ENCODE measurements at places on chromosomes 6 and 20.

GRCh38 chr6:144617708-144618107 is 332.6 kb downstream of the UTRN start:
- DNase-seq, result no peak

- peak; percentile 37 for DNase-seq
These were observed 576.4 kb downstream of the PRKN start for GRCh38 chr6:162151021-162151665.

DNA sequence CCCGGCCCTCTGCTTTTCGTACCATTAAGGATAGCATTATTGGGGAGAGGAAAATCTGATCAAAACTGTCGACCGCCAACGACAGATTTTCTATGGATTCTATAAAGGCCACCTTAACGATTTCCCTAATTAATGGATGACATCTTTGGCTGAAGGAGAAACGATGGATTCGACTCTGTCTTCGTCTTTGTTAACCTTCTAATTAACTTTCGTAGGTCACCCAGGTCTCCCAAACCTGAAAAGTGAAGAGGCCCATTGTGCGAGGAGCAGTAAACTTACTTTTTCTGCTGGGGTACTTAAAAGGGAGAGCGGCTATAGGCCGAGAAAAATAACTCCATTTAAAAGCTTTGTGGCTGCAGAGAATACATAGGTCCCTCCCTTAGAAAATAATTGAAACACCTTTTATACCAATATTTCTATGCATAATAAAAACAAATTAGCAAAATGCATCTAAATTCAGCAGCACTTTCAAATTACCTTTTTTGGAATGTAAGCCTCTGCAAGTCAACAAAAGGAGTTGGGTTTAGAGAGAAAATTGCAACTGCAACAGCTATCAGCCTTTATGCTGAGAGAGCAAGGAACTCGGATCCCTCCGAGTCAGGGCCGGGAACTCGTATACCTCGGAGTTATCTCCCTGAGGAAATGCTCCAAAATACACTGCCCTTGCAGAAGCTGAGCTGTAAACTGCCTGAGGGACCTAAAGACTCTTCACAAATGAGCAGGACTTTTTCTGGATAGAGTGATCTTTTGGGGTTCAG is 31.4 kb upstream of the NR2E1 start:
- peak; percentile 74 for DNase-seq

- no peak for DNase-seq
These were observed 43.8 kb downstream of the FUT9 start for GRCh38 chr6:96059586-96059985.

DNA sequence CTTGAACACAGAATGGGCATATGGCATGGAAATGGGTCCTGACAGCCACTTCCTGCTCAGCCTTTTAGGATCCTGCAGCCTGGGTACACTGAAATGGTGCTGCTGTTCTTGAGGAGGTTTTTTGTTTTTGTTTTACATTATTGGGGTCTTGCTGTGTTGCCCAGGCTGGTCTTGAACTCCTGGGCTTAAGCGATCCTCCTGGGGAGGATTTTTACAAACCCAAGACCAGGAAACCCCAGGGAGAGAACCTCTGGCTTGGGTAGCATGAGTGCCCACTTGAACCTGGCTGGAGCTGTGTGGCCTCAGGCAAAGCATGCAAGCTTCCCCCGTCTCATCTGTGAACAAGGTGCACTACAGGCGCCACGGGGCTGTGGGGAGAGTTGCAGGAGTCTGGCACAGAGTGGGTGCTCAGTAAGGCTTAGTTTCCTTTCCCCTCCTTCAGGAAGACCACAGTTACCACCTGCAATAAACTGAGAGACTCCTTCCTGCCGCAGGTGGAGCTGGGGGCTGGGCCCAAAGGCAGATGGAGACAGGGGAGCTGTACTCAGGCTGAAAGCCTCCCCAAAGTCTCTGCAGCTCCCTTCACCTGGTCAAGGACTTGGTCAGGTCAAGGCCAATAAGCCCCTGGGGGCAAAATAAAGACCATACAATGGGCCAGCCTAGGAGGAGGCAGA is 1.8 kb downstream of the SLA2 start:
- DNase-seq, result no peak

- no peak for DNase-seq
These were observed 361.4 kb upstream of the TSHZ2 start for GRCh38 chr20:52610749-52611148.

DNA sequence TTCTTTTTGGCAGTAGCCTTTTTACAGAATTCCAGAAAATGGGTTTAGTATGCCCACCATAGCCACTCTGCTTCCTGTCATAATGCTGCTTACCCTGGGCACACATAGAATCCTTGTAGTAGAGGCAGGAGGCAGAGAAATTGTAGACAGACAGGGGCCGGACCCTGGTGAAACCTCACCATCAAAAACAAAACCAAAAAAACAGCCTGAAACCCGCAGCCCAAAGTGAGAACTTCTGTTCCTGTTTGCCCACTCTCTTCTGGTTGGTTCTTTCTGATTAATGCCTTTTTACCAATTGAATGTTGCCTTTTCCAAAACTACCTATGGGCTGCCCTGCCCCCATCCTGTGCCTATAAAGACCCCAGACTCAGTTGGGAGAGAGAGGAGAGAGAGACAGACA is 188.2 kb downstream of the CDKAL1 start:
- DNase-seq, result no peak

GRCh38 chr20:24657878-24658620 is 188.6 kb downstream of the SYNDIG1 start:
- no peak for DNase-seq

DNA sequence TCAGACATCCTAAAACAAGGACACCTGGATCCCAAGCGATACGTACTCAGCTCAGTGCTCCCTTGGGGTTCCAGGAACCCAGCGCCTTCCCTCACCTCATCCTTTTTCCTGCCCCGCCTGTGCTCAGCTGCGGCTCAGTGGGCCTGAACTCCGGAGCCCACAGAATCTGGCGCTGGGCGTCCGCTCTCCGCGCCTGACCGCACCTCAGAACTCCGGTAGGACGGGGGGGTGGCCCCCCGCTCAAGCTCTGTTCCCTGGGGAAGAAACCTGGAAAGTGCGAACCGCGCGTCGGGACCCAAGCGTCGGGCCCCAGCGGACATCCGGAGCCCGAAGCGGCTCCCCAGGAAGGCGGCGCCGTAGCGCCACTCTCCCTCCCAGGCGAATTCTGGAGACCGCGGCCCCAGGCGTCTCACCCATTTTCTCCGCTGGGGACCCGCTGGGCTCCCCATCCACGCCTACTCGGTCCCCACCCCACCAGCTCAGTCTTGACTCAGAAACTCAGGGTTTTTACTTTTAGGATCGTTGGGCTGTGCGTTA is 336 bp upstream of the LY6G5C start:
- DNase-seq, result no peak

GRCh38 chr20:8055096-8055495 is 35.5 kb upstream of the TMX4 start:
- DNase-seq, result no peak

DNA sequence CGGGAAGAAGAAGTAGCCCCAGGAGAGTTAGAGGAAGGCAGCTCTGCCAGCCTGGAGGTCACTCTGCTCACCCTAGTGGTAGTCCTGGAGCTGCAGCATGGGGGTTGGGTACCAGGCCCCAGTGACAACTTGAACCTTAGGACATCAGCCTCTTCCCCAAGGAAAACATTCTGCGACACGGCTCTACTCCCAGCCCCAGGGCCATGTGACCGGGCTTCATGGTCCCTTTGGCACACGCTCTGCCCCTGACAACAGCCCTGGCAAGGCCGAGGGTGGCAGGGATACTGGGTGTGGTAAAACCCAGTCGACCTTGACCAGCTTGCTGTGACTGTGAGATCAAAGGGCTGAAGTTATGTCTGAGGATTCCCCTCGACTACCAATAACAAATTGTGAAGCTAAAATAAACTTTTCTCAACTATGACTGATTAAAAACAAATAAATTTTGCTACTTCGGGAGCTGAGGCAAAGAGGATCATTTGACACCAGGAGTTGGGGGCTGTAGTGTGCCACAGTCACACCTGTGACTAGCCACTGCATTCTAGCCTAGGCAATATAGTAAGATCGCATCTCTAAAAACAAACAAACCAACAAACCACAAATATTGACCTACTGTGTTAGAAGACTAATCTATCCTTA is 24.4 kb upstream of the ARID1B start:
- no peak for DNase-seq

- peak; percentile 24 for DNase-seq
These were observed 21.0 kb downstream of the ULBP1 start for GRCh38 chr6:149984773-149985172.

DNA sequence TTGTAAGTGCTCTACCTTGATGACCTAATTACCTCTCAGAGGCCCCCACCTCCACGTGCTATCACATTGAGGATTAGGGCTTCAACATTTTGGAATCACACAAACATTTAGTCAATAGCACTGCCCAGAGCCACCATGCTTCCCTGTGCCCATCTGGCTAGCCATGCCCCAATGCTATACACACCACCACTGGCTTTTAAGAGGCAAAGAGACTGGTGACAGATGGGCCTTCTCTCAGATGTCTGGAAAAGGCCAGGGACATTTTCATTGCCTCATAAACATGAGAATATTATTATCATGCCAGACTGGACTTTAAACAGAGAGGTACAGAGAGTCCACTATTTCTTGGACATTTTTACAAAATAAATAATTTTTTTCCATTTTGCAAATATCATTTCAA is 29.8 kb downstream of the TRMT6 start:
- DNase-seq, result no peak

- DNase-seq, result peak; percentile 76
These were observed 485 bp downstream of the TGIF2 start for GRCh38 chr20:36573798-36574365.

DNA sequence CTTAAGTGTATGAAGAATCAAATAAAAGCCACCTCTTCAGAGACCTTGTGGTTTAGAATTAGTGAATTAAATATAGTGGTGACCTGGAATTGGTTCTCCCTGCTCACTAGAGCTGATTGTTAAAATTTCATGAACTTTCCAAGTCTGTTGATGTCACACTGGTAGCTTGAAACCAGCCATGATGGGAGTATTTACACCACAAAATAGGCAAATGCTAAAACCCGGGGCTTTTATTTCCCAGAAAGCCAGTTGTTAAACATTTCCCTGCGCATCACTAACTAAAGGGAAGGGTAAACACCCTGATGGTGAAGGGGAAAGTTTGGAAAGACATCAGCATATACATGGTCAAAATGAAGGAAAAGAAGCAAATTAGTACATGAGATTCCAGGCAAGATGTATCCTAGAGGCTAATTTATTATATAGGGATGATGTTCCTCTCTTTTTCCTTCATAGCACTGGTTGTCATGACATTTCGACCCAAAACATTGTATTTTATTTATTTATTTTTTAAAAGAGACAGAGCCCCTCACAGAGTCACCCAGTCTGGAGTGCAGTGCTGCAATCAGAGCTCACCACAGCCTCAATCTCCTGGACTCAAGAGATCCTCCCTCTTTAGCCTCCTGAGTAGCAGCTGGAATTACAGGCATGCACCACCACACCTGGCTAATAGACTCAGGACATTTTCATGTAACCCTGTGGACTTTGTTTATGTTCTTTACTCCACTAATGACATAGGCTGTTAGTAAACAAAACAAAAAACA is 123.2 kb downstream of the RIN2 start:
- DNase-seq, result no peak

- no peak for DNase-seq
These were observed 42.0 kb downstream of the TGM2 start for GRCh38 chr20:38123021-38123587.

DNA sequence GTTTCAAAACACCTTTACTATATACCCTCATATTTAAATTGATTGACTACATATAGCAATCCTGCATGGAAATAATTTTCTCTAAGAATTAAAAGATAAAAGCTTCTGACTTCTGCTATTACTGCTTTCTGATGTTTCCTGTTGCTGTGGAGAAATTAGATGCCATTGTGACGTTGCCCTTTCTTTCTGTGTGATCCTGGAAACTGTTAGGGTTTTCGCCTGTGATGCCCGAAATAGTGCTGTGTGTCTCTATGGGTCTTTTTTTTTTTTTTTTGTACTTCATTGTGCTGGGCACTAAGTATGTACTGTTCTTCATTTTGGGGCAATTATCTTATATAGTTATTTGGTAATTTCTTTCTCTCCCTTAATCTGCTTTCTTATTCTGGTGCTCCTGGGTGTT is 205.0 kb downstream of the ARID1B start:
- DNase-seq, result no peak

DNA sequence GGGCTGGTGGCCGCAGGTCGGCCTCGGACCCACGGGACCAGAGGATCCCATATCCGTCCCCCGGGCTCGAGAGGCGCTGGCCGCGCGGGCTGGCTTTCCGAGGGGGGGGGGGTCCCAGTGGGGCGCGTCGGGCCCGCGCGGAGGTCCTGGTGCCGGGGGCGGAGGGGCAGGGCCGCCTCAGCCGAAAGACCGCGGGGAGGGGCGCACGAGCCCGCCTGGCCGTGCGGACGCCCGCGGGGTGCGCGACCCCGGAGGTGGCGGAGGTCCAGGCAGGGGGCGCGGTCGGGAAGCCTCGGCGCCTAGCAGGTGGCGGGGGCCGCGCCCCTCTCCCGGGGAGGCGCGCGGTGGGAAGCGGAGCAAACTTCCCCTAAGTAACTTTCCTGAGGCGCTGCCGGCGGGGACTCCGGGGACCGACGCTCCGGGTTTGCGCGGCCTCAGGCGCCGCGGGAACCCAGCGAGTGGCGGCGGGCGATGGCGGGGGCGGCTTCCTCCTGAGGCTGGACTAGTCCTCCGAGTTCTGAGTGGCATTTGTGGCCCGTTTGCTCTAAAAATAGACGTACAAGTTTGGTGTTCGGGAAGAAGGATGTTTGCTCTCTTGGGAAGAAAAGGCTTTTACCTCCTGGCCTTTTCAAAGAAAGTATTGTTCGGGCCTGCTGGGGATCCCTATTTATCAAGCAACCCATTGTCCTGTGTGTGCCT is 26.5 kb upstream of the BTBD3 start:
- peak; percentile 85 for DNase-seq

- DNase-seq, result no peak
These were observed 1.7 kb downstream of the NAPB start for GRCh38 chr20:23419657-23419994.

DNA sequence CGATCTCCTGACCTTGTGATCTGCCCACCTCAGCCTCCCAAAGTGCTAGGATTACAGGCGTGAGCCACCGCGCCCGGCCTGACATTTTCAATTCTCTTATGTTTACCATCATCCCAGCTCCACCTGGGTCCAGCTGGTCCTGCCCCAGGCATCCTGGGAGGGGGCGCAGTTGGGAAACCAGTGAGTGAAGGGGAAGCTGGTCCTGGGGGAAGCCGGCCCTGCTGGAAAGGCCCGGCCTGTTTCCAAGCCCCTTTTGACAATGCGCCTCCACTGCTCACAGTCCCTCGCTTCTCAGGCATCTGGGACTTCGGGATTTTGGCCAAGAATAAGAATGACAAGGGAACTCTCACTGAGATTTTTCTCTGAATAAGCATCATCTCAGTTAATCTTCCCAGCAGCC is 14.2 kb downstream of the SLC13A3 start:
- DNase-seq, result no peak
